Central memory CD8-positive, alpha-beta T cell (primary cell): ENCODE measurements at places on chromosomes 6 and 20.

- no peak overlapping the region for H3K27ac ChIP-seq
- H3K4me3 ChIP-seq = peak overlapping the region; percentile 39
- H3K36me3 ChIP-seq = peaks cover 3% of the 10 kb centered on the region
These were observed 635 bp upstream of the C20orf203 start for GRCh38 chr20:32674362-32674789.

- H3K27ac ChIP-seq = no peak overlapping the region
- H3K27me3 ChIP-seq = peaks cover 29% of the 10 kb centered on the region
- DNase-seq = no peak
- H3K4me1 ChIP-seq = no peaks in the 10 kb centered on the region
These were observed 22.9 kb upstream of the ESR1 start for GRCh38 chr6:151784441-151785214.

GRCh38 chr6:75498862-75499261 lies 5.3 kb upstream of the FILIP1 start:
- H3K27me3 ChIP-seq = no peaks in the 10 kb centered on the region
- peaks cover 14% of the 10 kb centered on the region for H3K4me1 ChIP-seq
- no peak overlapping the region for H3K4me3 ChIP-seq
- no peak for DNase-seq
- no peak overlapping the region for H3K27ac ChIP-seq

GRCh38 chr20:14334306-14334930 lies 3.0 kb downstream of the FLRT3 start:
- H3K4me1 ChIP-seq = no peaks in the 10 kb centered on the region
- no peak overlapping the region for H3K4me3 ChIP-seq
- no peaks in the 10 kb centered on the region for H3K27me3 ChIP-seq

DNA sequence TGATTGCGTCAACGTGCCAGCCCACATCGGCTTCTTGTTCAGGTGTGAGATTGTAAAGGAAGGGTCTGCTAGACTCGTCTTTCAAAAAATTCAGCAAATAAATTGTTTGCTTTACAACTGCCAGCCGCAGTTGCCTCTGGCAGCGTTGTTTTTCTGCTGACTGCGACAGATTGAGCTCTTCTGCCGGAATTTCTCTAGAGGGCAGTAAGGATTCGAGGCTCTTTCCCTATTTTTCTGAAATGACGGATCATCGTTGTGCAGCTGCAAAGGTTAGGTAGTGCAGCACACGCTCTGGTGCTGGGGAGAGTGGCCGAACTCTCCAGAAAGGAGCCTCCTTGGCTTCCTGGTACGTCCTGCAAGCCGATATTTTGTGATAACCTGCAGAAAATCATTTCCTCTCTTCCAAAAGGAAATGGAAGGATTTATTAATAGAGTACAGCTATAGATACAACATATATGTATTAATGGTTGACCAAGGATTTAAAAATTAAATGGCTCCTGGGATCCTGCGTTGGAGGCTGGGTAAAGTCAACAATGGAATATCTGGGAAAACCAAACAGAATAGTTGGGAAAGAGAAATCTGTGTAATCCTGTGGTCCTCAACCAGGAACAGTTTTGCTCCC lies 121.9 kb upstream of the ZFP64 start:
- H3K4me3 ChIP-seq = no peak overlapping the region
- H3K36me3 ChIP-seq = no peaks in the 10 kb centered on the region
- H3K4me1 ChIP-seq = peaks cover 10% of the 10 kb centered on the region
- DNase-seq = no peak
- no peaks in the 10 kb centered on the region for H3K27me3 ChIP-seq

- no peaks in the 10 kb centered on the region for H3K36me3 ChIP-seq
- no peak for DNase-seq
- H3K4me3 ChIP-seq = no peak overlapping the region
- H3K4me1 ChIP-seq = no peaks in the 10 kb centered on the region
- no peaks in the 10 kb centered on the region for H3K27me3 ChIP-seq
- no peak overlapping the region for H3K27ac ChIP-seq
These were observed 44.6 kb upstream of the HDDC2 start for GRCh38 chr6:125346201-125346925.

- H3K27ac ChIP-seq = peak overlapping the region; percentile 81
- peak; percentile 61 for DNase-seq
- H3K36me3 ChIP-seq = peaks cover 16% of the 10 kb centered on the region
- peaks cover 35% of the 10 kb centered on the region for H3K4me1 ChIP-seq
These were observed 1.1 kb upstream of the ID1 start for GRCh38 chr20:31603822-31604566.

DNA sequence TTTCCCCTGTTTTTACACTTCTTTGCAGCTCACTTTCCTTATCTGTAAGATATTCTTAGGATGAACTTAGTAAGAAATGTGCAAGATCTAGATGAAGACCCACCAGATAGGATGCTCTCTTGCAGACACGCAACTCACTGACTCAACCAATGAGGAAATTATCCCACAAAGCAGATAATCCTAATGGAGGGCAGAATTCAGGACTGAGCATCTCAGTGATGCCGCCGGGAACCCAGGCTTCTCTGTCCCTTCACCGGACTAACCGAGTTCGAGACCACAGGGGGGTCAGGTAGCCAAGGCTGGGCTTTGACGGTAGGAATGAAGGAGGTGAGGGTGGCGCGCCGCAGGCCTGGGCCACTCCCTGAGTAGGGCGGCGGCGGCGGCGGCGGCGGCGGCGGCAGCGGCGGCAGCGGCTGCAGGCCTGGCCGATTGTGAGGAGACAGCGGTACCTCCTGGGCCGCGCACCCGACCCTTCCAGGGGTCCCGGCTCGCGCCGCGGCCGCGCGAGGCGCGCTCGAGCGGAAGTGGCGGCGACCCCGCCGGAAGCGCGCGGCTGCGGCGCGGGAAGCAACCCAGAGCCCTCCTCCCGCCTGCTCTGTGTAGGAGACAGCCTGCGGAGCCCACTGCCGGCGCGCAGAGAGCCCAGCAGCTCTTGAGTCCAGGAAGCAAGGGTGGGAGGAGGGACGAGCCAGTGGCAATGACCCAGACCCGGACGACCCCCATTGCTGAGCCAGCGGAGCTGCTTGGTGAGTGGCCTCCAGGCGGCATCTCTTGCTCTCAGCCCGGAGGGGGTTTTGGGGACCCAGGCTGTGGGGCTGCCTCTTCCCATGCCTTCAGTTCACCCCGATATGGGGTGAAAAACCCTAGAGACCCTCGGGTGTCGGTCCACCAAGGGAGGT lies at the start of gene KHDC1:
Gene KHDC1 (minus strand): TSS at position 526 of the 899 bp plus-strand sequence. CDS start 20,679 bp downstream, outside the sequence.
- peak; percentile 39 for DNase-seq
- peaks cover 40% of the 10 kb centered on the region for H3K4me1 ChIP-seq
- H3K27me3 ChIP-seq = no peaks in the 10 kb centered on the region
- H3K4me3 ChIP-seq = peak within 1 kb of the TSS; percentile 76
- H3K36me3 ChIP-seq = no peaks in the 10 kb centered on the region
